ENCODE measurements at places on chromosomes 11 and 22. TPM values are rescaled to one million over a fixed set of nuclear protein-coding genes. Genes with fewer than 3 reads are reported as not detected.

RNF169 gene
- total RNA-seq: 19.8 TPM

CECR2 gene
- under 0.01 TPM for total RNA-seq

KRTAP5-9 gene
- total RNA-seq: not detected

OR5M10 gene
- not detected for total RNA-seq

KDM4D gene
- 0.53 TPM for total RNA-seq

SLCO2B1 gene
- total RNA-seq: 0.06 TPM

TOMT gene
- not detected for total RNA-seq

SCGB1C1 gene
- total RNA-seq: not detected

CD3G gene
- total RNA-seq: not detected

ANO5 gene
- 2.3 TPM for total RNA-seq

Data from aortic smooth muscle cell (primary cell).